Substantia nigra (tissue), 51 donors: ENCODE measurements at places on chromosomes 11 and 22.
A peak's percentile ranks its signal among the peaks of the same experiment; 100 is the strongest.

DNA sequence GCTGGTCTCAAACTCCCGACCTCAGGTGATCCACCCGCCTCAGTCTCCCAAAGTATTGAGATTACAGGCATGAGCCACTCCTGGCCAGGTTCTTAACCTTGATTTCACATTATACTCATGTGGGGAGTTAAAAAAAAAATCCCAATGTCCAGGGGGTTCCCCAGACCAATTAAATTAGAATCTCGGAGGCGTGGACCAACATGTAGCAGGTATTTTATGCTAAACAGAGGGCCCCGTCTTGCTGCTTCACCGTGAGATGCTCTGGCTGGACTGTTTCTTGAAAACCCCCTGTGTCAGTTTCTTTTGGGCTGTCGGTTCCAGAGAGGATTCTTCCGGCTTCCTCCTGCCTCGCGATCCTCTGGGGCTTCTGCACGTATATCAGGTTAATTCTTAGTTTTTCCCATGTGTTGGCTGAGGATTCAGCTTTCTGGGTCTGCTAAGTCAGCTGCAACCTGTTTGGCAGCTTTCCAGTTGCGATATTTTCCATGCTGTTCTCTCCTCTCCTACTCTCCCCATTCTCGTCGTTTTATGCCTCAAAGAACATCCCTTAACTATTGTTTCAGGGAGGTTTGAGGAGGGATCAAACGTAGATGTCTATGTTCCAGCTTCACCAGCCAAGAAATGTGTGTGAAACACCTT is 50.6 kb upstream of the ACCSL start:
- DNase-seq, result no peak

- no peak for DNase-seq
These were observed 409 bp upstream of the TMEM134 start for GRCh38 chr11:67469508-67469811.

DNA sequence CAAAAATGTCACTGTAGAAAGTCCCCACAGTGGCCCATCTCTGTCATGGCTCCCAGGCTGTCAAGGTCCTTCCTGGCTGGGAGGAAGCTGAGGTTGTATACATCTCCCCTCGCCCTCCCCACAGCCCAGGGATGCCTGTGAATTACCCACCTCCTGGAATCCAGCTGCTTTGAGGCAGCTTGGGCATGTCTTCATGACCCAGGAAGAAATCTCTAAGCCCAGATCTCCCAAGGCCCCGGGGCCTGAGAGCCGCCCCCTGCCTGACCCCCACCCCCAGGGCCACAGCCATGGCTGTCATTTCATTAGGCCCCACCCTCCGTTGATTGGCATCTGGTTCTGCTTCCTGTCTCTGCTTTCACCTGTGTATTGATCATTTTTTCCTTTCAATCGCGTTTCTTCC is 207.5 kb downstream of the TBC1D22A start:
- no peak for DNase-seq

DNA sequence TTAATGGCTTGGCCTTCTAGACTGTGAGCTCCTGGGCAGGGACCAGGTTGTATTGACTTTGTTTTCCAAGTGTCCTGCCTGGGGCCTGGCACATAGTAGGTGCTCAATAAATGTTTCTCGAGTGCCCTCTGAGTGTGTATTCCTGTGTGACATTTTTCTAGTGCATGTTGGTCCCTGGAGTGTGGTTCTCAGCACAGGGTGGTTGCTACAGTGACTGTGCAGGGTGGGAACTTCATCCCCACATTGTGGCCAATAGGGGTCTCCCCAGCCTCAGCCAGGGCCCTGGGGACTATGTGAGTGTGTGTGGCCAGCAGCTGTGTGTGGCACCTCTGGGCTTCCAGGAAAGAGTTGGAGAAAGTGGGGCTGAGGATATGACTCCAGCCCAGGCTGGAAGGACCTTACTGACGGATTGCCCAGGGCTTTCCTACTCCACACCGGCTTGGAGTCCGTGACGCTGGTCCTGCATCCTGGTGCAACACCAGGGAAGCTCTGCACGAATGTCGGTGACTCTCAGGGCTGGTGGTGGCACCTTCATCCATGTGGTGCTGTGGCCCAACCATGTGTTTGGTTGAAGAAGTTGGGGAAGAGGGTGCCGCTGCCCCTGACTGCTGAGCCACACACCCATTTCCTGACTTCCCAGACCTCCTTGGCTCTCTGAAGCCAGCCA is 9.0 kb upstream of the MARK2 start:
- DNase-seq, result no peak

DNA sequence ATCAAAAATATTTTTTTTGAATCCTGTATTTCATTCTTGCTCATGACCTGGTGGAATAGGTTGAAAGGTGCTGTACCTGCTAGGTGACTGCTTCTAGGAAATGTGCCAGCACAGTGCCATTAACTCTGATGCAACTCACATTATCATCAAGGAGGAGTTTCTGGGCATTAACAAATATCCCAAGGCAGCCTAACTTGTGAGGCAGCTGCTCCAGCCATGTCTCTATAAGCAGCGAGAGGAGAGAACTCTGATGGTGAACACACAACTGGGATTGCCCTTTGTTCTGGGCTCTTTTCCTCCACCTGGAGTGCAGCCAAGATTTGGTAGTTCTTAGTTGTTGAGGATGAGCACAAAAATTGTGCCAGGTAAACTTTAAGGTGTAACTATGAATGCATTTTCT is 25.6 kb downstream of the HEPHL1 start:
- DNase-seq, result no peak

DNA sequence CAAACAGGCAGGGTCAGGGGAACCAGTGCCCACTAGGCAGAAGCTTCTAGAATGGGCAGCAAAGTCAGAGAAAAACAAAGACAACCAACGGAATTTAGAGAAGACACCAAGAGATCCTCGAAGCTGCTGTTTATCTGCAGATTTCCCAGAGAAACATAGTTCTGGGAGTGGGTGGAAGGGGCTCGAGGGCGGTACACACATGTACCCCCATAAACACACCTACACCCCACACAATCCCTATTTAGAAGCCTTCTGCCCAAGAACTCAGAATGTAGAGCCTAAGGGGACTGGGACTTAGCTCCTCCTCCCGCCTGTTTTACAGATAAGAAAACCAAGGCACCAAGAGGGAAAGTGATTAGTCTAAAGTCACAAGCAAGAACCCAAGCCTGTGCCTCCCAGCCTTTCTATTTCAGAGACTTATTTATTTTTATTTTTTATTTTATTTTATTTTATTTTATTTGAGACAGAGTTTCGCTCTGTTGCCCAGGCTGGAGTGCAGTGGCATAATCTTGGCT is 6.4 kb downstream of the NPTXR start:
- no peak for DNase-seq

DNA sequence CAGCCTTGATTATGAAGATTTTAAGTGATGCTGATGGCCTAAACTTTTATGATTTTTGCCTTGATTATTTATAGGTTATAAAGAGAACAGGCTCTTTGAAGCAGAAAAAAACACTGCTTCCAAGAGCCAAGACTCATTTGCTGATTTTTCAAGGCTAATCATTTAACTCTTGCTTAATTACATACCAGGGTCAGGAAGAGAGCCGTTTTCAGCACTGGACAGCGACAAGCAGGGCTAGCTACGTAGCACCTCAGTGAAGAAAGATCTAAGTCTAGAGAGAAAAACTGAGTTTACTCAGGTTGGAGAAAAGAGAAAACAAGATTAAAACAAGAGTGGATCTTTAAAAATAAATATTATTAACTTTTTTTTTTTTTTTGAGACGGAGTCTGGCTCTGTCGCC is 615.4 kb upstream of the B3GAT1 start:
- DNase-seq, result no peak

- DNase-seq, result no peak
These were observed 24.1 kb downstream of the ZNRF3 start for GRCh38 chr22:28907311-28908008.

DNA sequence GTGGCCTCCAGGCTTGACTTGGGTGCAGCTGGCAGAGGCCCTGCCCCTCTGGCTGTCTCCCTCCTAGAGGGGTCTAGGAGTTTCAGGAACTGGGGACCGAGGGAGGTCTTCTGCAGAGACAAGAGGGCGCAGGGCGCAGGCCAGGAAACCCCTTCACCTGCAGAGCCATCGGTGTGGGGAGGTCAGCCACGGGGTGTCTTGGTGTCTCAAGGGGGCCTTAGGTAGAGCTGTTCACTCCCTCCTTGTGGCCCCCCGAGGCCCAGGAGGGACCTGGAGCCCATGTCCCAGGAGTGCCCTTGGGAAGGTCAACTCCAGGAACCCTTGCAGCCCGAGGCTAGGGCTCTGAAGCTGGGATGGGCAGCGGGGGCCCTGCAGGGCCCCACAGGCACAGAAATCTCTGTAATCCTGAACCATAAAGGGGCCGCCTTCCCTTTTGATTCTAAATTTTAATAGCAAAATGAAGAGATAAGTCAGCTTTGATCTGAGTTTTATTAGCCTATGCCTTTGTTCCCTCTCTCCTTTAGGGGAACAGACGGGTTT is 31.4 kb upstream of the TH start:
- no peak for DNase-seq

DNA sequence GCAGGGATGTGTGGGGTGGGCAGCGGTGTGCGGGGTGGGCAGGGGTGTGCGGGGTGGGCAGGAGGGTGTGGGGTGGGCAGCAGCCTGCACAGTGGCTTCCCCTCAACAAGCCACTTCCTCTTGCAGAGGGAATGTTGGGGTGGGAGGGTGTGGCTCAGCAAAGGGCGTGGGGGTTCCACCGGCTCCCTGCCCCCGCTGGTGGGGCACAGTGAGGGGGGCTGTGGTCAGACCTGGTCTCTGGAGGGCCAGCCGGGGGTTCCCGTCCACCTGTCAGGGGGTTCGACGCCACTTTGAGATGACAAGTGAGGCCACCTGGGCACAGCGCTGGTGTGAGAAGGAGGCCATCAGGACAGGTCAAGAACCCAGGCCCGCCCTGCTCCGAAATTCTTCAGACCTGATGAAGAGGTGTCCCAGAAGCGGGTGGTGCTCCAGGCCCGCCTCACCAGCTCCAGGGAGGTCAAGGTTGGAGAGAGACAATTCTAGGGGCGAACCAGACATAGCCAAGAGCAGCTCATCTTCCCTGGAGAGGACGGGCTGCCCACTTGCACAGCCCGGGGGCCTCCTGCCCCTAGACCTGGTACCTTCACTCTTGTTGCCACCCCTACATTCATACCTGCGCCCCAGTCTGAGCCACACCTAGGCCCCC is 1.3 kb downstream of the C11orf21 start:
- no peak for DNase-seq

- DNase-seq, result no peak
These were observed 70.3 kb downstream of the CCDC81 start for GRCh38 chr11:86444981-86445380.

GRCh38 chr22:25030636-25031035 is 78.1 kb downstream of the KIAA1671 start:
- DNase-seq, result no peak

DNA sequence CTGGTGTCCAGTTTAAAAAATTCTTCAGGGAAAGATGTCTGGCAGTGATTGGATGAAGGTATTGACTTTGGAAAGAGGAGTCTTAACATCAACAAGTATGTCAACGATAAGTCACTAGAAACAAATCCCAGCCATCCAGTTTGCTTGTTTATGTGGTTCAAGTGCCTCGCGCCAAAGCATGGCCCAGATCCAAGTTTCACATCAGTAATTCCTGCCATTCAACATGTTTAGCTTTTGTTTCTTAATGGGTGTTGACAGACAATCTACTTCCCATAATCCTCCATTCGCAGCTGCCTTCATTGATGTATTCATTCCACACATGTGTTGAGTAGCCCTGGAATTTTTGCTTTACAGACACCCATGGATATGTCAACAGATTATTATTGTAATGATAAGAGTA is 77.8 kb downstream of the UBASH3B start:
- no peak for DNase-seq

- DNase-seq, result no peak
These were observed 2.7 kb downstream of the RPL27A start for GRCh38 chr11:8685306-8685705.

- no peak for DNase-seq
These were observed 5.0 kb upstream of the SLC1A2 start for GRCh38 chr11:35424157-35424940.

DNA sequence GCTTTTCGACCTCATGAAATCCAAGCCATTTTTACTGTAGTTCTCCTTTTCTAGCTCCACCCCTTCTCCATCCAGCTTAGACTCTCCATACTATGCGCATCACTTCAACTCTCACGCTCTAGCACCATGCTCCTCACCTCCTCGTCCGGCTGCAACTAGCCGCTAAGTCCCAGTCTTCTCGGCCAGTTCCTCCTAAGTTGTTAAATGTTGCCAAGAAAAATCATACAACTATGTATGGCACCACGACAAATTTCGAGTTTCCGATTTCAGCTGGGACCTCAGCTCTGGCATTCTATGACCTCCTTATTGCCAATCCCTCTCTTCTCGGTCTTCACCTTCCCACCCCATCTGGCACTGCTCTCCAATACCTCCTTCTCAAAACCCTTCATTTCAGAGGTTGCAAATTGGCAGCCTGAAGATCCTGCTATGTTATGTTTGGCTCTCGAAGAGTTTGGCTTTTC is 1.0 kb downstream of the ZNF70 start:
- DNase-seq, result no peak

DNA sequence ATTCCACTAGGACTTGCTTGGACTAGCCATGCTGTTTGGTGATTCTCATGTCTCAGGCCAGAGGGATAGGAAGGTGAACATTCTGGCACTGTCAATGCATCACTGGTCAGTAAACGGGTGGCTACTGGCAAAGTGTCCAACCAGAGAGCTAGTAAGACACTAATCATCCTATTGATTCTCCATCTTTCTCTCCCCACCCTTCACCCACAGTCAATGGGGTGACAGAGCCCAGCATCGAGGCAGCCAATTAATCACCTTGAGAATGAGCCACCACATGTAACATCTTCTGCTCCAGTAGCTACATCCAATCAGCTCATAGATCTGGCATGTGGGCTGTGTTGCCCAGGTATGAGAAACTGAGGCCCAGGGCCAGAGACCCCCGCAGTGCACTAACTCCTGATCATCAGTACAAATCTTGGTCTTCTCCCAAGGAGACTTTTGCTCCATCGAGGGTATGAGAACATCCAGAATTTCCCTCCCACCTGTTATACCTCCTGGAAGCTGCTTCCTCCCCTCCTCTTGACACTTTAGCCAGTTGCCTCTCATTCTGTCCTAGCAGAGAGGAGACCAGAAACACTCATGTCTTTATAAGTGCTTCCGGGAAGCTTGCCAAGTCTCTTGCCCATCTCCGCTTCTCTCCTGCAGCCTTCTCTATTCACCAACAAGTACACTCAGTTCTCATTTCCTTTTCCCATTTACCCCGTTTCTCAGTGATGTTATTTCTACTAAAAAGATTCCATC is 17.0 kb downstream of the HTR3A start:
- no peak for DNase-seq

GRCh38 chr11:67450796-67451657 is 1.5 kb downstream of the GPR152 start:
- DNase-seq, result no peak

- no peak for DNase-seq
These were observed 500 bp upstream of the ADSL start for GRCh38 chr22:40345815-40346184.

- DNase-seq, result peak; percentile 34
These were observed 94.3 kb downstream of the RNF169 start for GRCh38 chr11:74842967-74843366.
